ENCODE measurements at places on chromosomes 2 and 18.
A peak's percentile ranks its signal among the peaks of the same experiment; 100 is the strongest.

GRCh38 chr18:9627642-9628041, 13.3 kb upstream of the PPP4R1 start:
- peak; percentile 83 for DNase-seq

- peak; percentile 91 for DNase-seq
Measured at GRCh38 chr2:24490690-24491541, at the start of gene NCOA1. NCOA1 (plus strand) TSS chr2:24491254; CDS start chr2:24658678, 167,424 bp downstream.

DNA sequence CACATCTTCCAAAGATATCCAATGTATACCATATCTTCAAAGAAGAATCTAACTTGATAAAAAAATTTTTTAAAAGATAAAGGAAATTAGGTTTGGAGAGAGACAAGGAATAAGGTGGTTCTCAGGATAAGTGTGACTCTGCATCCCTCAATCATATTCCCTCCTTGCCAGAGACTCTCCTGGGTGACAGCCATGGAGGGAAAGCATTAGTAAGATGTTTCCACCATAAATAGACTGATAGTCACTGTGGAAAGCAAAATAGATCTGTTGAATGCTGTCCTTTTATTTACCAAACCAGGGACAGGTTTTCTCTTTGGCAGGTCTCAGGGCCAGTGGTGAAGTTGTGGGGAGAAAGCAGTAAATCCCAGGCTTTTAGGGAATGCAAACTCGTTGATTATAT, 107.6 kb downstream of the PRPF40A start:
- no peak for DNase-seq

GRCh38 chr2:69384618-69385081, 2.4 kb downstream of the GFPT1 start:
- DNase-seq = peak; percentile 54

DNA sequence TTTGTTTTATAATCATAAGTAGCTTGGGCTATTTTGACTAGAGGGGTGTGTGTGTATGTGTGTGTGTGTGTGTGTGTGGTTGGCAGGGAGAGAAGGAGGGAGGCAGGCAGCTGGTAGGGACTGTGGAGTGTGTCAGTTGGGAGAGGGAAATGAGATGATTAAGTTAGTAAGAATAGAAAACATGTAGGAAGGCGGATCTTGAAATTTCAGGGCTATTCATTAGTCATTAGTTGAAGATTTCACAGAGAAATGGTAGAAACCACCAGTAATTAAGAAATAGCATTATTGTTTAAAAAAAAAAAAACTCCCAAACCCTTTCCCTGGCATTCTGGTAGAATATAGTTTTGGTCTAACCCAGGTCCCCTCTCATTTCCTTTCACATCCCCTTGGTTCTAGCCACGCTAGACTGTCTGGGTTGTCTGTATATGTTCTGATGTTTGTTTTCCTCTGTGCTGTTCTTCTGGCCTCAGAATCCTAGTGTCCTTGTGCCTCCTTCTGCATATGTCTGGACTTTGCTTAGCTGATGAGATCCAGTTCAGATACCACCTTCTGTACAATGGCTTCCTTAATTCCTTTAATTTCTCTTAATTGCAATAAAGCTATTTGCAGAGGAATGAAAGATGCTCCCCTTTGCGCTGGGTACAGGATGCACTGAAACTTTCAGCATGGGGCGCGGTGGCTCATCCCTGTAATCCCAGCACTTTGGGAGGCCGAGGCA, 161.6 kb downstream of the NEDD4L start:
- peak; percentile 86 for DNase-seq

- DNase-seq = no peak
Measured at GRCh38 chr18:47721876-47722275, 208.6 kb downstream of the SMAD2 start.

DNA sequence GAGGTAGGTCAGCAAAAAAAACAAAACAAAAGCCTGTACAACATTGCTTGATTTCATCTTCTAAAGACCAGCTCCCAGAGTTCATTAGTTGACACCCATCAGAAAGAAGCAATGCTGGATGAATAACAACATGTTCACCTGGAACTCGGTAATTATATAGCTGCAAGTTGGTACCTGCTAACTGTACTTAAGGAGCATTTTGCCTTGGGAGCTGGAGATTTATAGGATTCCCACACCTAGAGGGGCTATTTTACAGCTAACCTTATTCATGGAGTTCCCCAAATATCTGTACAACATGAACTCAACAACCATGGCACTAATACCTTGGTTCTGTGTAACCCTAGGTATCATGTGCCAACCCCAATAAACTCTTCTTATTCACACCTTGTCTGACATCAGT, 281.1 kb upstream of the NCKAP5 start:
- DNase-seq = no peak

- no peak for DNase-seq
Measured at GRCh38 chr2:231494669-231495068, 30.4 kb upstream of the NCL start.

GRCh38 chr2:133163111-133163510, 405.2 kb downstream of the NCKAP5 start:
- no peak for DNase-seq

- no peak for DNase-seq
Measured at GRCh38 chr2:128249555-128249954, 69.1 kb downstream of the HS6ST1 start.

- DNase-seq = no peak
Measured at GRCh38 chr2:24399434-24400206, 39.3 kb upstream of the ITSN2 start.

DNA sequence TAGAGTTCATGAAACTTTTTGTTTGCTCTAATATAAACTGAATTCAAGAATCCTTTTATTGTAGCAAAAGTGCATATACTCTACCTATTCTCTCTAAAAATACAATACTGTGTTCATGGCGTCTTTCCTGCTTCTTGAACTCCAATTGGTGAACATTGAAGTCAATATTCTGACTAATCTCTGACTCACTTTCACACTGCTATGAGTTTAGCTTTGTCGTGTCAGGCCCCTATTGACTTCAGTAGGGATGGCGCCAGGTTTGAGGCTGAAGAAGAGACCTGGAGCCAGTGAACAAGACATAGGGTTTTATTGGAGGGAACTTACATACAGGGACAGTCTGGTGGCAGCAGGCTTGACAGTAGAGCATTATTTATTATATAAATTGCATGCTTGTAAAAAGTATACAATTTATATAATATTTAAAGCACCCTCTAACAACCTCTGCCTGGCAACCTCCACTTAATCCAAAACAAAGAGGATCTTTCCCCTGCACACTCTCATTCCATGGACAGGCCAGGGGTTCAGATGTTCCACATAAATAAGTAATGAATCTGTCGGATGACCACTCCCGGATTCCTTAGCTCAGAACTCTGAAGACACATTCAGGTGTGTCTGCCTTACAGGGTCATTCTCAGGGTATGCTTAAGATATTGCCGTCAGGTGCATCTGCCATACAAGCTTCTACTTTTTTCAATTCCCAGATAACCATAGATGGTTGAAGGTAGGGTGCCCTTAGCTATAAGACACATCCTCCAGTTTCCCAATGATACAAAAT, 141.0 kb downstream of the CERS6 start:
- peak; percentile 14 for DNase-seq

- DNase-seq = no peak
Measured at GRCh38 chr18:2486426-2486825, 84.9 kb downstream of the METTL4 start.

DNA sequence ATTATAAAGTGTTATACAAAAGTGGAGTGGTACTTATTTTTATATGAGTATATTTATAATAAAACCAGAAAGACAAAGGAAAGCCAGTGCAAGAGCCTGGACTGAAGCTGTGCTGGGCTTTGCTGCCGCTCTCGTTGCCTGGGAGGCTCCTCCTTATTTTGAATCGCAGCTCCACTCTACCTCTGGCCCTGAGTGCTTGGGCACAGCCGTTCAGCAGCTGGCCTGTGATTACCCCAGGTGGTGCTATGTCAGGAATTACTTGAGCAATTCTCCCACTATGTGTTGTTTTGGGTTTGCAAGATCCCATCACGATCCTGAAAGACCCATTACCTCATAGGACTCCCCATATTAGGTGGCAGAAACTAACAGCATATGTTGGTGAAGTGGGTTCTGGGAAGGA, 53.0 kb upstream of the LCLAT1 start:
- DNase-seq = no peak

DNA sequence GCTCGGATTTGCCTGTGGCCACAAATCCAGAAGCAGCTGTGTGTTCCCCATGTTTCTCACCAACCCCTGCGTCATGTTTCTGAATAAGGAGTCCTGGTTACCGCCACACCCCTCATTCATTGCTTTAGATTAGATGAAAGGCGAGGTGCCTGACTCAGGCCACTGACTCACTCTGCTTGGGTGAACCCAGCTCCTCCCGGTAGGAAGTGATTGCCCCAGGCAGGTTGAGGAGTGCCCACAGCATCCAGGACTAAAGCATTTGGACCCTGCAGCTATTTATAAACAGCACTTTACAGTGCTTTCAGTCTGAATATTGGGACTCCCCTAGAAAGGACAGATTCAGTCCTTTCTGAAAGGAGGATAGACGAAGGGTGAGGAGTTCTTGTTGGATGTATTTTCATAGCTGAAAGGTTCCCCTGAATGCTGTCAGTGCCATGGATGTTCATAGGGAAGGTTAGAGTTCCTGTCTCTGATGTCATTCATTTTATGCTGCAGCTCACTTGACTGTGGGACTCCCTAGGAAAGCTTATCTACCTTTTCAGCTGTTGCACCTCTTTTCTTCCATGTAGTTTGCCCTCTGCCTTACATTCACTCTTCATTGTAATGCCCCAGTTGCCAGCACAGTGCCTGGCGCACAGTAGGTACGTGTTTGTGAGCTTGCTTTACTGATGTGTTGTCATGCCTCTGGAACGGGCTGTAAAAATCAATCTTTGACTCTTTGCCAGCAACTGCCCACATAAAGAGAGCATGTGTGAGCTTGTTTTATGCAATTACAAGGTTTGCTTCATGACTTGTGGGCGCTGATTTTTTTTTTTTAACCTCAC, 14.9 kb downstream of the ITGA6 start:
- peak; percentile 75 for DNase-seq

GRCh38 chr18:57057890-57058289, 89.0 kb upstream of the BOD1L2 start:
- DNase-seq = no peak

DNA sequence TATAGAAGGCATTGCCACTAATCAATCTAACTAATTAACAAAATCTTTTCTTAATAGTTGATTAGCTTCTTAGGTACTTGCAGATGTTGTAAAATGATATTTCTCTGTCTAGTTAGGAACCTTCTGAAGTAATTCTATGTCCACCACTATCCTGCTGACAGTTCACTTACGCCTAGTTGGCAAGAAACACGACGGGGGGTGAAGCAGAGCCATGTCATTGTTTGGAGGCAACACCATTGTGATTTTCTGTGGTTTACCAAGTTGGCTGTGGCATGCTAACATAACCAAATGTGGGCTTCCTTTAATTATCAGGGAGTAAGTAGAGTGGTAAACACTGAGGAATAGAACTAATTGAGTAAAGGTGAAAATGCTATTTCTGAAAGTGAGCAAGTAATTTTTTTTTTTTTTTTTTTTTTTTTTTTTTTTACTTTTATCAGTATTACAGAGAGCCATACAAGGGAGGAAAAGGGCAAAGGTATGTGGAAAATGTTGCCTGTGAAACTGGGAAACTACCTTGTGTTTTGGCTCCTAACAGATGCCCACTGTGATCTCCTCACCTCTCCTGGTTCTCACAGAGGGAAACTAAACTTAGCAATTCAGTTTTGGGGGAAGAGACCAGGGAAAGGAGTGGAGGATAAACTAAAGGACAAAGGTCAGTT, 126.8 kb downstream of the MEIS1 start:
- DNase-seq = no peak

DNA sequence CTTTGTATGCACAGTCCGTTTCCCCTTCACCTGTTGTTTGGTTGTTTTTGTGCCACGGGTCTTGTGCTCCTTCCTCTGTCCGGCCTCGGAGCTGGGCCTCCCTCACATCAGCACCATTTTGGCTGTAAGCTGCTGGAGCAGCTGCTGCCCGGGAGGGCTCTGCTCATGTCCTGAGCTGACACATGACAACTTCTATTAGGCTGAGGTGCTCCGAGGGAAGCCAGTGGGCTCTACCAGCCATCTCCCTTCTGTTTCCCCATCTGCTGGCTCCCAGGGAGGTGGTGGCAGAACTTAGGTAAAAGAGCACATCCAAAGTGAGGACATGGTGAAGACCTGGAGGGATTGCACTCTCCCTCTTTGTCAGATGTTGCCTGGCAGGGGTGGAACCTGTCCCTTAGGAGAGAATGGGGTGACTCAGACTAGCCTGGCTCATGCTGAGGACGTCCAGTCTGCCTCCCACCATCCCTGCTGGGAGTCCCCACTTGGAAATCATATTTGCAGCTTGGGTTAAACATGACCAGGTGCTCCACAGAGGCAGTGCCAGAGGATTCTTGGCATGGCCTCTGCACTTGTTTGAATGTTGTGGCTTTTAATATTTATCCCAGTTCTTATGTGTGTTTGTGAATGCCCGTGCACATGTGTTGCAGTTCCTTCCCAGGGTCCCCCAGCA, 49.8 kb upstream of the TNP1 start:
- DNase-seq = no peak

GRCh38 chr2:60495041-60495625, 58.3 kb downstream of the BCL11A start:
- no peak for DNase-seq

DNA sequence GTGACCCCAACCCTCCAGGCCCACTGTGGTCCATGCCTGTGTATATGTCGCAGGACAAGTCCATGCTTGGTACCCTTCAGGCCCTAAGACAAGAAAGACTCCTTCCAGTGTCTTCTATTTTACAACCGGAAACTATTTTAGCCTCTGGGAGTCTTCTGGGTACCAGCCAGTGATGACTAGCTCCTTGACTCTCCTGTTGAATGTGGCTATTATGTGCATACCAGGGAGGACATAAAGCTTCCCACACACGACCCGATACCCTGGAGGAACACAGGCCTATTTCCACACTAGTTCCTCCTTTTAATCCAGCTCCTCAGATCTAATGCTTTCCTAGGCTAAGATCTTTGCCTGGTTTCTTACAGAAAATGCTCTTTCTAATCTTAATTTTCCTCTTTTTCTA, 178.1 kb downstream of the NCKAP5 start:
- DNase-seq = peak; percentile 40

DNA sequence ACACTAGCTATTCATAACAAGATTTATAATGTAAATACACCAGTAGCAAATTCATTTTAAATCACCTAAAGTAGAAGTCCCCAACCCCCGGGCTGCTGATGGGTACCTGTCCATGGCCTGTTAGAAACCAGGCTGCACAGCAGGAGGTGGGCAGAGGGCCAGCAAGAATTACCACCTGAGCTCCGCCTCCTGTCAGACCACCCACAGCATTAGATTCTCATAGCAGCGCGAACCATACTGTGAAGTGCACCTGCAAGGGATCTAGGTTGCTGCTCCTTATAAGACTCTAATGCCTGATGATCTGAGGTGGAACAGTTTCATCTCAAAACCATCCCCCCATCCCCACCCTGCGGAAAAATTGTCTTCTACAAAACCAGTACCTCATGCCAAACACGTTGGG, 71.3 kb downstream of the KANSL1L start:
- DNase-seq = no peak

DNA sequence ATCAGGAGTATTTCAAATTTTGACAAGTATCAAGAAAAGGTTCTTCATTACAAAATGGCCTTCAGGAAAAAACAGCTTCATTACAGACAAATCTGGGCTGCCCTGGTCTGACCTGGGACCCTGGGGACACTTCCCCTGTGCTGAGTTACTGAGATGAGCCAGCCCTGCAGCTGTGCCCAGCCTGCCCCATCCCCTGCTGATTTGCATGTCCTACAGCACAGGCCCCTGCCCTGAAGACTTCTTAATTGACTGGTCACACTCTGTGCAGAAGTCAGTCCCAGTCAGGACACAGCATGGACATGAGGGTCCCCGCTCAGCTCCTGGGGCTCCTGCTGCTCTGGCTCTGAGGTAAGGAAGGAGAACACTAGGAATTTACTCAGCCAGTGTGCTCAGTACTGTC, 235.1 kb downstream of the ANKRD36B start:
- DNase-seq = no peak
